ENCODE measurements at places on chromosomes 12 and 14. TPM values are rescaled to one million over a fixed set of nuclear protein-coding genes. Genes with fewer than 3 reads are reported as not detected.

- peak; percentile 16 for DNase-seq
These were observed at the start of gene SSPN for GRCh38 chr12:26195250-26195640. Gene SSPN, plus strand, starts transcription at chr12:26195573. Its CDS starts 100 bp downstream, at chr12:26195673.

DNA sequence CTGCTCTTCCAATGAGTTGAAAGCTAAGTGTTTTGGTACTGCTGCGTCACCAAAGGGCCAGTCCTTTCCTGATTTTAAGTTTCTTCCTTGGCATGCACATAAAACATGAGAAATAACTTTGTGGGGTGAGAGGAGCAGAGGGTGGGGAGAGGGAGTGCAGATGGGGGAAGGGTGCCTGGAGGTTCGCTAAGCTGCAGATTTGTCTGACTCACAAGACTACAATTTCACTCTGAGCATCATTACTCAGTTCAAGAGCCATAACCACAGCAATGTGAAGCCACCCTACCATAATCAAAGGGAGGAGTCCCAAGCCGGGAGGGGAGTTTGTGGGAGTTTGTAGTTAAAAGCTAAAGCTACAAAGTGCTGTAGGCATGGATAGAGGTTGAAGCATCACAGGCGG lies 136.1 kb downstream of the ANO2 start:
- no peak for DNase-seq

GRCh38 chr14:84806181-84806580 lies 723.8 kb upstream of the FLRT2 start:
- no peak for DNase-seq

GRCh38 chr12:49877066-49877465 lies 26.6 kb downstream of the FAIM2 start:
- no peak for DNase-seq

The GOLT1B gene
- total RNA-seq = 29.4 TPM

The DHRS2 gene
- 1.3 TPM for total RNA-seq

DNA sequence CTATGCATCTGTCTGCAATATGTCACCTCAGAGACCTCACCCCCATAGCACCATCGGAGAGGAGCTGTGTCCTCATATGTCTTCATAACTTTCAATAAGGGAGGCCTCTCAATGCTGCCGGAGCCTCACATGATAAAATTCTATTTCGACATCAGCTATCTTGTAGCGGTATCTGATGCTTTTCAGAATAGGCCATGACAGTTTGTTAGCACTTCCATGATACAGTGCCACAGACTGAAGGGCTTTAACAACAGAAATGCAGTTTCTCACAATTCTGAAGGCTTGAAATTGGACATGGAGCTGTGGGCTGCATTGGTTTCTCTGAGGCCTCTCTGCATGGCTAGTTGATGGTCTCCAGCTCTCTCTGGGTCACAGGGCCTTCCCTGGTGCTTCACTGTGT lies 125.0 kb upstream of the PZP start:
- no peak for DNase-seq

DNA sequence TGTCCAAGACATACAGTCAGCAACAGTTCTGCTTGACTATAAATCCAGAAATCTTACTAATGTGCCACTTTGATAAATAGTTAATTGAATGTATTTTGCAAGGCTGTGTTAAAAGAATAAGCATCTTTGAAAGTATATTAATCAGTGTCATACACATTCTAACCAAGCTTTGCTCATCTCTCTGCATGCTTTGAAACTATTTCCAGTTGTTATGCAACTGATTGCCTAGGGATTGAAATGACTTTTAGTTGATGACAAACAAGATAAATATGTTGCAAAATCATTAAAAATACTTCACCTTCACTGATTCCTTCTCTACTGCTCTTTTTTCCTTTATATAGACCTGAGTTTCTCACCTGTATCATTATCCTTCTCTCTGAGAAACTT lies 91.3 kb downstream of the AEBP2 start:
- DNase-seq = no peak

The KRT2 gene
- not detected for total RNA-seq

The IL26 gene
- total RNA-seq = 8.3 TPM

The PPP1R12A gene
- 73.7 TPM for total RNA-seq

DNA sequence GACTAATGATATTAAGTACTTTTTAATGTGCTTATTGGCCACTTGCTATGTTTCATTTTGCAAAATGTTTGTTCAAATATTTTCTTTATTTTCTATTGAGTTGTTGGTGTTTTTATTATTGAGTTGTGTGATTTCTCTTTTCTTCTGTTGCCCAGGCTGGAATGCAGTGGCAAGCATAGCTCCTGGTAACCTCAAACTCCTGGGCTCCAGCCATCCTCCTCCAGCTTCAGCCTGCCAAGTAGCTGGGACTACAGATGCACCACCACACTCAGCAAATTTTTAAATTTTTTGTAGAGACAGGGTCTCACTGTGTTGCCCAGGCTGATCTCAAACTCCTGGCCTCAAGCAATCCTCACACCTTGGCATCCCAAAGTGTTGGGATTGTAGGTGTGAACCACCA lies 199.2 kb downstream of the NOVA1 start:
- DNase-seq = no peak

The TPCN1 gene
- total RNA-seq = 54.7 TPM

The ABCD2 gene
- total RNA-seq = 7.3 TPM

- DNase-seq = no peak
These were observed 83.7 kb downstream of the PTGER2 start for GRCh38 chr14:52397844-52398243.

DNA sequence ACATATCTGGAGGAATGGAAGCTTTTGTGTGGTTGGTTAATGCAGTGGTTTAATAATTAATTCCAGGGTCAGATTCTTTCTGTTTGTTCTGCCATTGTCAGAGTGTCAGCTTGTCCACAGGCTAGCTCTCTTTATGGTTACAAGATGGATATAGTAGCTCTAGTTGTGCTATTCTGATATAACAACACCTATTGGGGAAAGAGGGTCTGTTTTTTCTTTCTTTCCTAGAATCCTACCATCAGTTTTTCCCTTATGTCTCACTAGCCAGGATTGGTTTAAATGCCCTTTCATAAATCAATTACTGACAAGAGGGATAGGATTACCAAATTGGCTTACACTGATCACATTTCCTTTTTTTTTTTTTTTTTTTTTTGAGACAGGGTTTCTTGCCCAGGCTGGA lies 27.8 kb downstream of the CNOT2 start:
- DNase-seq = no peak

GRCh38 chr12:93242154-93242972 lies 135.4 kb upstream of the NUDT4 start:
- DNase-seq = no peak

- no peak for DNase-seq
These were observed 7.1 kb downstream of the SCNN1A start for GRCh38 chr12:6367969-6368892.

DNA sequence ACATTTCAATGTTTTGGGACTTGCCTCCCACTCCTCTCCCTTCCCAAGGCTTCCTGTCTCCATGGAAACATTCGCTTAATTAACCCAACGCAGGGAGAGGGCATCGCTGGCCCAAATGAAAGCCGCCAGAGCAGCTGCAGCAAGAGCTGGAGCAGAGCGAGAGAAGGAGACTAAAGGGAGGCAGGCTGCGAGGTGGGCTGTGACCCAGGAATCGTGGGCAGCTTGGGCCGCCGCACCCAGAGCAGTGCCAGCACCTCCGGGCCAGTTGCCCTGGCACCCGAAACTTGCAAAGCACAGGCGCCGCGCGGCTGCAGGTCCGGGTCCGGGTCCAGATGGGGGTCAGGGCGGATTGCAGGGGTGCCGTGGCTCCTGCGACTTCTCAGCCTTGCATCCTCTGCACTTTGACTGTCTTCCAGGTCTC lies 43.5 kb upstream of the PTPRQ start:
- no peak for DNase-seq

The NAA30 gene
- 15.7 TPM for total RNA-seq

Data from activated naive CD4-positive, alpha-beta T cell treated with anti-CD3 and anti-CD28 coated beads, Interleukin-2, amount 50 U/mL, for 72 hours (primary cell).